ENCODE measurements at places on chromosomes 5 and 9. TPM values are rescaled to one million over a fixed set of nuclear protein-coding genes. Genes with fewer than 3 reads are reported as not detected.
A peak's percentile ranks its signal among the peaks of the same experiment; 100 is the strongest.

DNA sequence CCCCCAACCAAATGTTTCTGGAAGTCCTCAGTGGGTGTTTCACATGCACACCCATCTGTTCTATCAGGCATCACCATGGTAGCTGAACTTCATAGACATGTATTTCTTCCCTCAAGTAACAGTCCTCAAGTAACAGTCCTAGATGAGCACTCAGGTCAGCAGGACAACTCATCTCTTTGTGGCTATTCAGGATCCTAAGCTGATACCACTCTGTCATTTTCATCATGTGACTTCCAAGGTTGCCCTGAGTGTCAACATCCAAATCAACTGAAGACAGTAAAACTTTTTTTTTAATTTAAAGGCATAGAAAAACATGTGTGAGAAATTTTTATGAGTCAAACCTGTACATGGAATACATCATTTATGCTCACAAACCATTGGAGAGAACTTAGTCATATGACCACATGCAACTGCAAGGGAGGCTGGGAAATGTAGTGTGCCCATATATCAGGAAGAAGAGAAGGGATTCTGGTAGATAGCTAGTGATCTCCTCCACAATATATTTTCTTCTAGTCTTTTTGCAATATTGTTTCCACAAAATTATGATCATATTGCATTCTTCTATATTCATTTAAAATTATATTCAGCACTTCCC lies 64.2 kb upstream of the FST start:
- no peak overlapping the region for H3K27ac ChIP-seq
- H3K4me1 ChIP-seq = no peaks in the 10 kb centered on the region
- no peaks in the 10 kb centered on the region for H3K36me3 ChIP-seq
- no peak for DNase-seq
- no peaks in the 10 kb centered on the region for H3K27me3 ChIP-seq

DNA sequence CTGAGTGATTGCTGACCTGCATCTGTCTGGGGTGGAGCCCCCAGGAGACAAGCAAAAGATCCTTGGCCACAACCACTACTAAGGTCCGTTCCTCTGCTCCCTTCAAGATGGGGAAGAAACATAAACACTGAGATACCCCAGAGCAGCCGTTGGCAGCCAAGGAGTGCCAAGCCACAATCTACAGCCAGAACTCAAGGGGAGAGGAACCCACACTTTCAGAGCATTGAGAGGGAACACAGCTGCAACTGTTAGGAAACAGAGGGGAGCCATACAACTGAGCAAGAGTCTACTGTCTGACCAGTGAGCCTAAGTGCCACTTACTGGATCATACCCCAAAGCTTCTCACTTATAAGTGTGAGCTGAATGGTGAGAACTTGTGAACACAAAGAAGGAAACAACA lies 44.6 kb upstream of the ADRB2 start:
- H3K27me3 ChIP-seq = no peaks in the 10 kb centered on the region
- DNase-seq = no peak
- H3K4me1 ChIP-seq = no peaks in the 10 kb centered on the region
- H3K36me3 ChIP-seq = no peaks in the 10 kb centered on the region

- no peaks in the 10 kb centered on the region for H3K4me1 ChIP-seq
- no peak overlapping the region for H3K4me3 ChIP-seq
- DNase-seq = no peak
These were observed 51.0 kb upstream of the DPYSL3 start for GRCh38 chr5:147560718-147561331.

DNA sequence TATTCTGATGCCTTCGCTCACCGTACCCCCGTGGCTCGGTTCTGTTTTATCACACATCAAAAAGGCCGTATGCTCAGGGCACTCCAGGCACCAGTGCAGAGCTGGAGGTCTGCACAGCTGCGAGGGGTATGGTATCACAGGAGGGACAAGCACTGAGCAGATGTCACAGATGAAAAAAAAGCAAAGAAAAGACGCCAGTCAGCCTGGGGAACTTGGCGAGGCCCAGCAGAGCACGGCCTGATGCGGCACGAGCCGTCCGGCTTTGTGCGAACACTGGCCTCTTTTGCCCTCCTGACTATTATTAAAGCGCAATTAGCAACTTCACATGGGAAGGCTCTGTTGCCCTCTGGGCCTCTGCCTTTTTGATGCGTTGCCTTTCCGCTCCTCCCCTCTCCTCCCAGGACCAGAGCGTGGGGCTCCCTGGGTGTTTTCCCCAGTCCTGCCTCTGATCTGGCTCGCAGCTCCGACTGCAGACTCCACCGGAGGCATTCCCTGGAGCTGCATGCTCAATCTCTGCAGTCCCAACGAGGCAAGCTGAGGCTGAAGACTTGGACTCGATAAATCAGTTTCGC lies 44.4 kb downstream of the AK8 start:
- H3K27me3 ChIP-seq = peaks cover 3% of the 10 kb centered on the region
- H3K36me3 ChIP-seq = no peaks in the 10 kb centered on the region
- no peaks in the 10 kb centered on the region for H3K4me1 ChIP-seq
- H3K4me3 ChIP-seq = no peak overlapping the region
- H3K27ac ChIP-seq = no peak overlapping the region

DNA sequence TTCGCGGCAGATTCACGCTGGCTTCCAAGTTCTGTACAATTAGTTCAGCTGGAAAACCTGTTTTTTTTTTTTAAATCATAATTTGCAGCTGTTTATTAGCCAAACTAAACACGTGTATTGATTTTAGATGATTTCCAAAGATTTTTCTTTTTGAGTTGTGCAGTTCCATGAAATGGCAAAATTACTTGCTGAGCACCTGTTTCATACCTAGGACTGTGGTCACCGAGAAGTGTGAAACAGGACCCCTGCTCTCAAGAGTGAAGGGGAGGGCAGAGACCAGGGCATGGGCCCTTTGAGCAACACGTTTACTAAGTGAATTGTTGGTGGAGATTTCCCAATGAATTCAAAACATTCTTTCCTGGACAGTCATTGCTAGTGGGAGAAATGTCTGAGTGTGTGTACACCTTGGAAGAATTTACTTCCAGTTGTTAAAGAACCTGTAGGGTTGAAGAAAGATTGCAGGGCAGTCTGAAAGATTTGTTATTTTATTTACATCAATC lies 688 bp downstream of the SNX24 start:
- H3K27me3 ChIP-seq = no peaks in the 10 kb centered on the region
- H3K27ac ChIP-seq = peak overlapping the region; percentile 68
- peak overlapping the region; percentile 96 for H3K4me3 ChIP-seq
- H3K4me1 ChIP-seq = peaks cover 25% of the 10 kb centered on the region
- peak; percentile 13 for DNase-seq
- no peaks in the 10 kb centered on the region for H3K36me3 ChIP-seq

GRCh38 chr9:114383521-114384231 lies 4.1 kb downstream of the AKNA start:
- peak; percentile 39 for DNase-seq
- peaks cover 79% of the 10 kb centered on the region for H3K4me1 ChIP-seq
- peaks cover 26% of the 10 kb centered on the region for H3K36me3 ChIP-seq
- peak overlapping the region; percentile 88 for H3K27ac ChIP-seq

The ANKDD1B gene
- total RNA-seq = 0.61 TPM

Data from CD4-positive, alpha-beta memory T cell (primary cell).